ENCODE measurements at places on chromosomes 12 and 14. TPM values are rescaled to one million over a fixed set of nuclear protein-coding genes. Genes with fewer than 3 reads are reported as not detected.

The ZFHX2 gene
- 3.7 TPM for total RNA-seq

The FAIM2 gene
- not detected for total RNA-seq

The PTPRO gene
- total RNA-seq: 0.24 TPM

The DEPDC4 gene
- total RNA-seq: 1.9 TPM

The FAM186B gene
- total RNA-seq: 0.29 TPM

The TAS2R46 gene
- total RNA-seq: 1.1 TPM

The POLE2 gene
- 14.2 TPM for total RNA-seq

The TMEM253 gene
- not detected for total RNA-seq

The MRPL52 gene
- 110 TPM for total RNA-seq

The GRIN2B gene
- 0.05 TPM for total RNA-seq

The OAS1 gene
- 170 TPM for total RNA-seq

The C1S gene
- 7.1 TPM for total RNA-seq

DNA sequence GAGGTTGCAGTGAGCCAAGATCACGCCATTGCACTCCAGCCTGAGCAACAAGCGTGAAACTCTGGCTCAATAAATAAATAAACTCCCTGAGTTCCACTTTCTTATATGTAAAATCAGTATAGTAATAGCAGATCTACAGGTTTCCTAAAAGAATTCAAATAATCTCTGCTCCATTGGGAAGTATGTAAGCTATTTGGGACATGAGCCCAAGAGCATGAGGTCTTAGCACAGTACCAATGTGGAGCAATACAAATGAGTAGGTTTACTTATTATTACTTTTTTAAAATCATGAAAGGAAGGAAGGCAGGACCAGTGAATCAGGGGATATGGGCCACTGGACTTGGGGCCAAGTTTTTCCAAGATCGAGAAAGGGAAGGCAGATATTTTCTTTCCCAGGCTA lies 216.9 kb upstream of the DIO2 start:
- DNase-seq: no peak

GRCh38 chr12:105222284-105222655 lies 13.7 kb downstream of the APPL2 start:
- no peak for DNase-seq

DNA sequence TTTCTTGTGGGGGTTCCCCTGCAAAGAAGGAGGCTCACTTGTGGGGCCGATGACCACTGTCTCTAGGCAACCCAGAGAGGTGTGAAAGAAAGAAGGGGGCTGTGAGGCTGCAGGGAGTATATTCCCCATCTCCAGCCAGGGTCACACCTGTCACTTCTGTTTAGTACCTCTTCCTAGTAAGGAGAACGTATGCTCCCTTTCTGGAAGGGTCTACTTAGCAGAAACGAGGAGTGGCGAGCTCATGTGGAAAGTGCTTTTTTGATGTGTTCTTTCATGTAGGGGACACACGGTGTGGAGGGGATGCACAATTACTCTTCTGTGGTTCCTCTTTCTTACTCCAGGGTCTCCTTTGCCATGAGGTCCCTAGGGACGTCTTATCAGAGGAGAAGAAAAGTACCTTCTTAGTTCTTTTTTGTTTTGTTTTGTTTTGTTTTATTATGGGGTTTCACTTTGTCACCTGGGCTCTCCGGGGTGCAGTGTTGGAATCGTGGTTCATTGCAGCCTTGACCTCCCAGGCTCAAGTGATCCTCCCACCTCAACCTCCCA lies 58.3 kb downstream of the PRKCH start:
- no peak for DNase-seq

DNA sequence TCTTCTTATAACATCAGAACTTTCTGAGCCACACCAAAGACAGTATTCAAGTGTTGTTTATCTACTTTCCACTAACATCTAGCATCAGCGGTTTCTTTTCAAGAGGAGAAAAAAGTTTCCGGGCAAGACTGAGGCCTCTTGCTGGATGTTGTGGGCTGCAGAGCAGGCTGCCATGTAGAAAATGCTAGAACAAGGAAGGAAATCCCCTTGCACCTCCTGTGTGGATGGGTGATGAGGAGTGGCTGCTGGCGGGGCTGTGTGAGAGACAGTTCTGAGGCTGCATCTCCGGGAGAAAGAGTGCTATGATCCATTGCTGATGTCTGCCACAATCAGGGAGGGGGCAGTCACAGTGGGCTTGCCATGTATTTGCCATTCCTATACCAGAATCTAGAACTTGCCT lies 37.8 kb upstream of the PPP1CC start:
- DNase-seq: no peak

DNA sequence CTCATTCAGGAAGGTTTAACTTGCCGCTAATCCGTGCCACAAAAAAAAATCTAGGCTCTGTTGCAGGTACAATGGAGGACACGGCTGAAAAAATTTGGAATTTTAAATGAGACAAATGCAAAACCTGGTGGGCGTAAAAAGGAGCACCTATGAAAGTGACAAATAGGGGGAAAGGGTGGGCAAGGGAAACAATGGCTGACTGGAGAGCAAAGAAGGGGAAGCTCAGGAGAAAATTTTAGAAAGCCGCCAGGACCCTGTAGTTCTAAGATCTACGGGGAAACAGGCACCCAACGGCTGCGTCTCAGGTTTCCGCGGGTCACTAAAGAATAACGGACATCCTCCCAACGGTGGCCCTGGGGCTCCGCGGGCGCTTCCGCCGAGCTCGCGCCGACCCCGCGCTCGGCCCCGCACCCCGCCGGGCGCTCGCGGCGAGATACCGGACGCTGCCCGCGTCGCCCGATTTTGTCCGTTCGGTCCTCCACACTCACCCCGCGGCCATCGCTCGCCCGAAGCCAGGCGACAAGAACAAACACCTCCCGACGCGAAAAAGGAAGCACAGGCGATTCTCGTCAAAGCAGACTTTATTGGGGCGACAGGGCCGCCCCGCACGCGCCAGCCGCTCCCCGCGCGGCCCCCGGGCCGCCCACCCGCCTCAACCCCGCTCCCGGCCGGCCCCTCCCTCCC lies 1.1 kb upstream of the YY1 start:
- peak; percentile 63 for DNase-seq

DNA sequence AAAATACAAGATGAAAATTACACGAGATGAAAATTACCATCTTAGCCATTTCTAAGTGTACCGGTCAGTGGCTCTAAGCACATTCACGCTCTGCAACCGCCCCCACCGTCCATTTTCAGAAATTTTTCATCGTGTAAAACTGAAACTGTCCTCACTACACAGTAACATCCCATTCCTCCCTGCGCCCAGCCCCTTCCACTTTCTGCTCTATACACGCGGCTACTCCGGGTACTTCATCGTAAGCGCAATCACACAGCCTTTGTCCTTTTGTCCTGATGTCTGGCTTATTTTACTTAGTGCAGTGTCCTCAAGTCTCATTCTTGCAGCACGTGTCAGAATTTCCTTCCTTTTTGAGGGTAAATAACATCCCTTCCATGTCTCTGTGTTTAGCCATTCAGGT lies 3.6 kb upstream of the GPR132 start:
- no peak for DNase-seq

- DNase-seq: no peak
Observed at GRCh38 chr12:71183846-71184245, 26.0 kb upstream of the TSPAN8 start.

GRCh38 chr12:109239179-109239578 lies 69.9 kb downstream of the FOXN4 start:
- DNase-seq: no peak

GRCh38 chr12:118359541-118359915 lies 13.2 kb downstream of the TAOK3 start:
- DNase-seq: peak; percentile 22

DNA sequence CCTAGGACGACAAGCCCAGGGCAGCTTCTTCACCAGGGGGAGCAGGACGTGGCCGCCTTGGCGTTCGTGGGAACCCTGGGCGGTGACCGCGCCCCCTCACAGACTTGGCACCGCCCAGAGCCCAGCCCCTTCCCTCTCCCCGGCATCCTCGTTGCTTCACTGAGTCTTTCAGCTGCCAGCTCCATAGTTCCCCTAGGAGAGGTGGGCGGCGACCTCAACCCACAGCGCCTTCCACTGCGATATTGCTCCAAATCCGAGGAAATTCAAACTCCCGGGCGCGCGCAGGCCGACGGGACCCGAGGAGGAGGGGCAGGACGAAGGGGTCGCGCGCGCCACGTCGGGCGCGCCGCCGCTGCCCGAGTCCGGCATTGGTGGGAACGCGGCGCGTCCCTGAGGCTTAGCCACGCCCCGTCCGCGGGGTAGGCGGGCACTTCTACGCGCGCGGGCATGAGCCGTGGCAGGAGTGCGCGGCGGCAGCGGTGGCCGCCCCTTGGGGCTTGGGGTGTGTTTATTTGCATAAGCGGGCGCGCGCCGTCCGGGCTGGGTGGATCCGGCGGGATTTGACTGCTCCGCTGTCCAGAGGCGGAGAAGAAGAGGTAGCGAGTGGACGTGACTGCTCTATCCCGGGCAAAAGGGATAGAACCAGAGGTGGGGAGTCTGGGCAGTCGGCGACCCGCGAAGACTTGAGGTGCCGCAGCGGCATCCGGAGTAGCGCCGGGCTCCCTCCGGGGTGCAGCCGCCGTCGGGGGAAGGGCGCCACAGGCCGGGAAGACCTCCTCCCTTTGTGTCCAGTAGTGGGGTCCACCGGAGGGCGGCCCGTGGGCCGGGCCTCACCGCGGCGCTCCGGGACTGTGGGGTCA lies at the start of the genes APAF1 and IKBIP:
Gene APAF1, plus strand, starts transcription at position 579 of the 860 bp plus-strand sequence. CDS start 3,070 bp downstream, outside the sequence.
Gene IKBIP, minus strand, starts transcription at position 77 of the 860 bp plus-strand sequence. CDS start 87 bp downstream, outside the sequence.
- DNase-seq: peak; percentile 99

GRCh38 chr14:91253795-91254323 lies 9.4 kb upstream of the GPR68 start:
- DNase-seq: no peak

DNA sequence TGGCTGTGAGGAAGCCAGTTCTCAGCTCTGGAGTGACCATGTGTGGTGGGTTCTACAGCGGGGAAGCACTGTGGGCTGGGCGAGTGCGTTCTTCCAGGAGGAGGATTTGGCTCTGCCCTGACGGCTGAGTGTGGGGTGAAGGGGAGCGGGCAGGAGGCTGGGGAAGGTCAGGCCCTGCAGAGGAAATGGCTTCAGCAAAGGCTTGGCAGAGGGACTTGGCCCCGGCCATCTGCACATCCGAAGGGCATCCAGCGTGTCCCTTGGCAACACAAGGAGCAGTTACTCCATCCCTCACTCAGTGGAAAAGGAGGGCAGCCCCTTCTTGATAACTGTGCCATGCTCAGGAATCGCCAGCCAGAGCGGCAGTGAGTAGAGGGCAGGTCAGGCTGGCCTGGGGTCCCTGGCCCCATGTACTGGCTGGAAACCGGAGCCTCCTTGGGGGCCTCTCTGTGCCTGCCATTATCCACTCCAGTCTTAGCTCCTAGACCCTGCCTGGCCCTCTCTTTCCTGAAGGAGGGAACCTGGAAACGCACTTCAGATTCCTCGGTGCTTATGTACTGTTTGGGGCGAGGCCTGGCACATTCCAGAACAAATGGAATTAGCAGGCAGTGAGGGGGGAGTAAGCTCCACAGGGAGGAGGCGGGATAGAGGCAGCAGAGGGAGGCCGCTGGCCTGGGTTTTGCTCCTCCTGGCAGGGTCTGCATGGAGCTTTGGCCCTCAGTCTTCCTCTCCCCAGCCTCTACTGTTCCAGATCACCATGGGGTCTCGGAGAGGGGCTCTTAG lies 133.6 kb upstream of the NCOR2 start:
- no peak for DNase-seq

DNA sequence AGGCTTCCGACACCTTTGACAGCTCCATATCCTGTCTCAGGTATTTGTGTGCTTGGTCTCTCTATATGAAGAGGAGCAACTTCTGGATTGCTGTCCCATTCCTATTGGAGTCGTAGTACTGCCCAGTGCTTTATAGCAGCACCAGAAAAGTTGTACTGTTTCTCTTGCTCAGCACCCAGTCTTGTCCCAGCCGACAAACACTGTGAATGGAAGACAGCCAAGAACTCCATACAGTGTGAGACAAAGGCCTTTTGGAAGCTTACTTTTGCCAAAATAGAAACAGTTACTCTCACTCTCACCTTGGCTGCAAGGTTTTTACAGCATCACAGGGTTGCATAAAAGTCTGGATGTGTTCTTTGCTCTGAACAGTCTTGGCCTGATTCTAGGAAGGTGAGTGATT lies 105.3 kb downstream of the TGFB3 start:
- no peak for DNase-seq

DNA sequence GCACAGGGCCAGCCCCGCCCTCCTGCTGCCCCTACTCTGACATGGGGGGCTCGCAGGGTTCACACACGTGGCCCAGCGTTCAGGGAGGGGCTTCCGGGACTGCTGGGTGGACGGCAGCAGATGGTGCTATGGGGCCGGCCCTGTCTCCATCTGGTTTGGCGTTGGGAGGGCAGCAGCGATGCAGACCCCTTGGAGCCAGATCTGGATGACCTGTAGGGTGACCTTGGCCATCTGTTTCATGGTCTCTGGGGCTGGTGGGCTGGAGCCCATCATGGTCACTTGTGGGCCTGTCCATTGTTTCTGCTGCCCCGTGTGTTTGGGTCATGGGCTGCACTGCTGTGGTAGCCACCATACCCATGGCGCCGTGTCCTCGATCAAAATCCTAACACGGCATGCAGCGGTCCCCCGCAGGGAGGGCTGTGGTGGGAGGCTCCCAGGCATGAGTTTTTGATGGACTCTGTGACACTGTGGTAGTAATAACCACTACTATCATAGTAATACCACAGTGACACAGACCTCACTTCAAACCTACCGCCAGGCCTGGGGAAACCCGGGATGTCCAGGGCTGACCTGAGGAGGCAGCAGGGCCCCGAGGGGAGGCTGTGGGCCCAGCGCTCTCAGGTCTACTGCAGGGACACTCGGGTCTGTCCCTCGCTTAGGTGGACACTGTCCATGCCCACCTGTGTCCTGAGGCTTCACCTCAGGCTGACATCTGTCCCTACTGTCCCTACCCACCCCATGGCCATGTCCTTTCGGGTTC lies 359.4 kb downstream of the TMEM121 start:
- DNase-seq: no peak

- DNase-seq: no peak
Observed at GRCh38 chr14:71905860-71906259, 26.4 kb upstream of the RGS6 start.

DNA sequence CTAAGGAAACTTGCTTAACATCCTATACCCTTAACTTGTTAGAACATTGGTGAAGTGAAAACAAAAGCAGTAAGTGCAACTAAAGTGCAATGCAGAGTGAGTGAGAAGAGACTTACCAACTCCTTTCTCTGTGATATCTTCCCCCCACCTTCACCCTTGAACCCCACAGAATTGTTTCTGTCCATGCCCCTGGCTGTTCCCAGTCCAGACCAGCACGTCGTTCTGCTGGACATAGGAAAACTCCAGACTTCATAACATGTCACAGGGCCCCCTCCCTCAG lies 91.9 kb downstream of the DAD1 start:
- no peak for DNase-seq

GRCh38 chr12:13049816-13050215 lies 5.6 kb downstream of the FAM234B start:
- no peak for DNase-seq

GRCh38 chr12:92218394-92219077 lies 72.9 kb upstream of the BTG1 start:
- DNase-seq: no peak

DNA sequence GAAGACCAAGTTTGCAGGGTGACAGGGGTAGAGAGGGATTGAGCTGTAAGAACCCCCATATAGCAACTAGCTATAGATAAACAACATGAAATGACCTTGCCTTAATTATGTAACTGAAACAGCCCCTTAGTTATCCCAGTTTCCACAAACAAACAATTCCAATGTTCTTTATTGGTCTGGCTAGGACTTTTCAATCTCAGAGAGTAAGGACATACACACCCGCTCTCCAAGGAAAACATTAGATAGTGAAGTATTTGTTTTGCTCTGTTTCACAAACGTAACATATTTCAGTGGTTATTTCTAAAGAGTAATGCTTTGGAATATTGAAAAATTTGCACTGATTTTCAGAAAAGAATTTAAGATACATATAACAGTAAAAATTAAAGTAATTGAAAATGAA lies 51.6 kb upstream of the GTF2A1 start:
- DNase-seq: no peak

- DNase-seq: no peak
Observed at GRCh38 chr12:53564278-53564677, 57.0 kb upstream of the NPFF start.
